ENCODE measurements at places on chromosomes 5 and 9.
A peak's percentile ranks its signal among the peaks of the same experiment; 100 is the strongest.

- DNase-seq = no peak
Measured at GRCh38 chr9:129863059-129863690, 27.9 kb downstream of the USP20 start.

DNA sequence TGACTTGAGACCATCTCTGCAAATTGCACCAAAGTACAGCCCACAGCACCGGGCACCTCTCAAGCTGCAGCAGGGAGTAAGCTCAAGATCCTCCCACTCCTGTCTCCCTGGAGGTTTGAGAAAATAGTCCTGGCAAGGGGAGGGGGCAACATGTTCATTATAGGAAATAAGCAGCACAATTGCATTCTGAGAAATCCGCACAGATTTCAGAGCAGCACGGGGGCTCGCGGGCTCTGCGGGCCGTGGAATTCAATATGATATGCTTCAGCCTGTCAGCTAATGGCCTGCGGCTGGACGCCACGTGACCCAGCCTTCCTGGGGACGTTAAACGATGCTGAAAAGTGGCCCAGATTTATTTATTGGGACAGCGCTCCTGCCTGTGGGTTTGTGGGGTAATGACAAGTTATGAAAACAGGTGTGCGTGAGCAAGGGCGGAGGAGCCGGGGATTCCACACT lies 156.4 kb downstream of the DAB2IP start:
- DNase-seq = no peak

GRCh38 chr5:172740428-172741205 lies 30.4 kb downstream of the DUSP1 start:
- peak; percentile 71 for DNase-seq

- no peak for DNase-seq
Measured at GRCh38 chr9:35609001-35609819, 4.1 kb downstream of the TESK1 start.

GRCh38 chr5:16082053-16082452 lies 97.5 kb downstream of the MARCHF11 start:
- DNase-seq = no peak

DNA sequence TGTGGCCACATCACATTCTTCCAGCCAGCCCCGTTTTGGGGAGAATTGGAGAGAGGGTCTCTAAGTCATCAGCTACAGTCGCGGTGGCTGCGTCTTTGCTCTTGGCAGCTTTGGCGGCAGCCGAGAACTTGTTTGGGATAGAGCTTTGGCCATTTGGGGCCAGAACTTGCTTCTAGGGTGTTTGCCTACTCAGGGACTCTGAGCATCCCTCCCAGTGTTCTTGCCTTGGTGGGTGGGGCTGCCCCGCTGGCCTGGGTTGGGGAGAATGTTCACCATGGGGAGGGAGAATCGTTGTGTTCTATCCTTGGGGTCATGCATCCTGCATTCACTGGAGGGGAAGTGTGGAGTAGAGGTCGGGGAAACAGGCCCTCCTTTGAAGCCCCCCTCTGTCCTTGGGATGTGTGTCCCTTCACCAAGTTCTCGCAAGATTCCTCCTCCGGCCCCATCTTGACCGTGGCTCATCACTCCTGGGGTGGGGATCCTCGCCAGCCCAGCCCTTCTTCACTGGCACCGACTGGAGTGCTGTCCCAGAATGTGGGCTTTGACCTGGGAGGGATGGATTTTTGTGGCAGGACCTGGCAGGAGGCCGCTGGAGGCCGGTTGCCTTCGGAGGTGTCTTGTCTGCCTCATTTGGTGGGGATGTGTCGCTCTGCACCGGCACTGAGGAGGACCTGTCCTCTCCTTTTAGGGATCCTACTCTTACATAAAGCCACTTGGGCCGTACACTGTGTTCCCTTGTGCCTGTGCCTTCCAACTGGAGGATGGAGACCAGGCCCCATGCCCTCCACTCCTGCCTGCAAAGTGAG lies 3.5 kb downstream of the PHF2 start:
- no peak for DNase-seq

- no peak for DNase-seq
Measured at GRCh38 chr5:175202463-175203068, 241.4 kb downstream of the DRD1 start.

DNA sequence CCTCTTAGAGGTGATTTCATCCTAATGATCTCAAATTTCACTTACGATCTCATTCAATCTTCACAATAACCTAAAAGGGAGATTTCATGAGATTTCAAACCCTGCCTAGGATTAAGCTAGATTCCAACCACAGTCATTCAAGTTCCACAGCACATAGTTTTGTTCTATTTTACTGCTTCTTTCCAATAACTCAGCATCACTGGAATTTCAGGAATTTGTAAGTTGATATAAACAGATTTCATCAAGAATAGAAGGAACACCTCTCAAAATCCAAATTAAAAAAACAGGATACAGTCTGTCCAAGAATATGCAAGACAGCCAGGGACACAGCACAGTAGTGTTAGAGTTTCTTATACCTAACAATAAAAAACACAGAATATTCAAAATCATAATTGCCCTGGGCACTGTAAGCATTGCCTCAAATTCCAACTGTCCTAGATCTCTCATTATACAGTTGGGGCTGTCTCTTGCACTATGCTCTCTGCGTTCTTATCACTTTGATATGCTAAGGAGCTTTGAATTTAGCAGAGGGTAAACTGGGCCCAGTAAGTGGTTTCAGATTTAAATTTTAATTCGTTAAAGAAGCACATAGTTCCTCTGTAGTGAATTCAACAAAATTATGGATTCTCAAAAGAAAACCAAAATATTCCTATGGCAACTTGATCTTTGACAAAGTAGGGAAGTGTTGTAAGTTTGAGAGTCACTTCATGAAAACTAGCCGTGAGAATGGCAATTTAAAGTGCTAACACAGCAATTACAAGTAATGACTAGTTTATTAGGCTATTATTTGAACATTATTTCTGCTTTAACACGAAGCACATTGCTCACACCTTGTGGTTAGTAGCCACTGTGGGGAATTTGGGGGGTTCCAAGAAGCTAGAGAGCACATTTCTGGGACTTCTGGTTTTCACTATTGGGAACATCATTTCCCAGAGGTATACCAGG lies 478.6 kb upstream of the C9orf72 start:
- DNase-seq = no peak

DNA sequence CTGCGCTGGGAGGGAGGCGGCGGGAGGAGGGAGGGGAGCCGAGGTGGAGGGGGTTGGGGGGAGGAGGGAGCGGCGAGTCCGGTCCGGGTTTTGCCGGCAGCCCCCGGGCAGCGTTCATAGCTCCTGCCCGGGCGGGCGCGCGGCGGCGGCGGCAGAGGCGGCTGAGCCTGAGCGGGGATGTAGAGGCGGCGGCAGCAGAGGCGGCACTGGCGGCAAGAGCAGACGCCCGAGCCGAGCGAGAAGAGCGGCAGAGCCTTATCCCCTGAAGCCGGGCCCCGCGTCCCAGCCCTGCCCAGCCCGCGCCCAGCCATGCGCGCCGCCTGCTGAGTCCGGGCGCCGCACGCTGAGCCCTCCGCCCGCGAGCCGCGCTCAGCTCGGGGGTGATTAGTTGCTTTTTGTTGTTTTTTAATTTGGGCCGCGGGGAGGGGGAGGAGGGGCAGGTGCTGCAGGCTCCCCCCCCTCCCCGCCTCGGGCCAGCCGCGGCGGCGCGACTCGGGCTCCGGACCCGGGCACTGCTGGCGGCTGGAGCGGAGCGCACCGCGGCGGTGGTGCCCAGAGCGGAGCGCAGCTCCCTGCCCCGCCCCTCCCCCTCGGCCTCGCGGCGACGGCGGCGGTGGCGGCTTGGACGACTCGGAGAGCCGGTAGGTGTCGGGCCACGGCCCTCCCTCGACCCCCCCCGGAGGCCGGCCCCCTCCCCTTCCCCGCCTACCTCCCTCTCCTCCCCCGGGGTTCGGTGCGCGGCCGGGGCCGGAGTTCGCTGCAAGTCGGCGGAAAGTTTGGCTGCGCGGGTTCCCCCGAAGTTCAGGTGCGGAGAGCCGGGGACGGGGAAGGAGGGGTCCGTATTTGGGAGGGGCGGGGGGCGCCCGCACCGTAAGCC lies at the start of gene CXXC5:
Gene CXXC5 (plus strand): TSS at position 145 of the 877 bp plus-strand sequence. CDS start 32,175 bp downstream, outside the sequence.
- no peak for DNase-seq

DNA sequence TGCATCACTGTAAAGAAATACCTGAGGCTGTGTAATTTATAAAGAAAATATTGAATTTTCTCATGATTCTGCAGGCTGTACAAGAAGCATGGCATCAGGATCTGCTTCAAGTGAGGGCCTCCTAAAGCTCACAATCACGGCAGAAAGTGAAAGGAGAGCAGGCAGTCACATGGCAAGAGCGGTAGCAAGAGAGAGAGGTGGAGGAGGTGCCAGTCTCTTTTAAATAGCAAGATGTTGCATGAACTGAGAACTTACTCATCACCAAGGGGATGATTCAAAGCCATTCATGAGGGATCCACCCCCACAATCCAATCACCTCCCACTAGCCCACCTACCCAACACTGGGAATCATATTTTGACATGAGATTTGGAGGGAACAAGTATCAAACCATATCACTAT lies 184.5 kb upstream of the PAPPA start:
- no peak for DNase-seq

DNA sequence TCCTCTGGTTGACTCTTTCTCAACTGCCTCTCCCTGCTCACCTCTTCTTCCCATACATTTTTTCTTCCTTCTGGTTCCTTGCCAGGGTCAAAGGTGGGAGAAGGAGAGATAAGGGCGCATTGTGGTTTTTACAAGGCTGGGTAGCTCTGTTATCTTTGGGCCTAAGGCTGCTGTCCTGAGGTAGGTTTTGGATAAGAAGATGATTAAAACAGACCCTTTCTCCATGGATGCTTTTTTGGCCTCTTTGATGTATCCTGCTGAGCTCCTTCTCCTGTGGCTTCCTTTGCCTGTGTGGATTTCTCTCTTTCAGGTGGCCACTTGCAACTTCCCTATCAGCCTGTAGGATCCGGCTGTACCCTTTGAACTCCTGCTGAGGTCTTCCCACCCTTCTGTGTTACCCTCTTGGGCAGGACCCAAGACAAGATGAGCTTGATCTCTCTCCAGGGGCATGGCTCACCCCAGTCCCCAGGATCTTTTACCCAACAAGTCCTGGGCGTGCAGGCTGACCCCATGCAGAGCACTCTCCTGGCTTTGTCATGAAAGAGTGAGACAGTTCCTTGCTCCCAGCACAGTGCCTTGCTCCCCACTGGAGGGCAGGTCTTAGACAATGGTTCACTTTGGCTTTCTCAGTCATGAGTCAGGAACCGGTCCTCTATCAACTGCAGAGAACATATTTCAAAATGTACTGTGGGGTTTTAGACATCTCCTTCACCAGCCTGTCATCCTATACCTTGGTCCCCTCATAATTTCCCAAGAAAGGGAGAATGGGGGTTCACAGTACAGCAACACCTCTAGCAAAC lies 197.9 kb downstream of the TLE4 start:
- no peak for DNase-seq

- DNase-seq = no peak
Measured at GRCh38 chr9:109904666-109905065, 124.7 kb downstream of the PALM2AKAP2 start.

- DNase-seq = no peak
Measured at GRCh38 chr5:169185626-169186025, 115.3 kb downstream of the SLIT3 start.

GRCh38 chr5:172806897-172807672 lies 27.0 kb upstream of the ERGIC1 start:
- DNase-seq = peak; percentile 84

GRCh38 chr9:121268851-121269641 lies 1.1 kb downstream of the GSN start:
- DNase-seq = peak; percentile 86

GRCh38 chr9:4433379-4433778 lies 56.9 kb upstream of the SLC1A1 start:
- DNase-seq = no peak

GRCh38 chr5:137478043-137478442 lies 21.1 kb downstream of the SPOCK1 start:
- no peak for DNase-seq

GRCh38 chr9:70923961-70924360 lies 197.5 kb downstream of the TRPM3 start:
- DNase-seq = no peak

DNA sequence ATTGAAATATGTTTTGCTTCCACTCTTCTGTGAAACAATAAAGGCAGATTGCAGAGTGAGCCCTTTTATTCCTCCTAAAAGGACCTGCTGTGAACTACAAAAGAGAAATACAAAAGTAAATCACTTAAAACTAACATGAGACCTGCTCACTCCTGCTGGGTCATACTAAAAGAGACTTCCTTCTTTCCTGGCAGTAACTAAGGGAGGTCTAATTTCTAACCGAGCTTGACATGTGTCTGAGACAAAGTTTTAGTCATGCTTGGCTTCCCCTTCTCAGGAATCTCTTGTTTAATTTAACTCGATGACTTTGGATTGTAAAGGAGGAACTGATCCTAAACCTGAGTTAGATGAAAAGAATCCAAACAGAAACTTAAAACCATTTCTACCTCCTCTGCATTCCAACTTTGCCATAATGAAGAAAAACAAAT lies 86.4 kb upstream of the CDH6 start:
- no peak for DNase-seq

DNA sequence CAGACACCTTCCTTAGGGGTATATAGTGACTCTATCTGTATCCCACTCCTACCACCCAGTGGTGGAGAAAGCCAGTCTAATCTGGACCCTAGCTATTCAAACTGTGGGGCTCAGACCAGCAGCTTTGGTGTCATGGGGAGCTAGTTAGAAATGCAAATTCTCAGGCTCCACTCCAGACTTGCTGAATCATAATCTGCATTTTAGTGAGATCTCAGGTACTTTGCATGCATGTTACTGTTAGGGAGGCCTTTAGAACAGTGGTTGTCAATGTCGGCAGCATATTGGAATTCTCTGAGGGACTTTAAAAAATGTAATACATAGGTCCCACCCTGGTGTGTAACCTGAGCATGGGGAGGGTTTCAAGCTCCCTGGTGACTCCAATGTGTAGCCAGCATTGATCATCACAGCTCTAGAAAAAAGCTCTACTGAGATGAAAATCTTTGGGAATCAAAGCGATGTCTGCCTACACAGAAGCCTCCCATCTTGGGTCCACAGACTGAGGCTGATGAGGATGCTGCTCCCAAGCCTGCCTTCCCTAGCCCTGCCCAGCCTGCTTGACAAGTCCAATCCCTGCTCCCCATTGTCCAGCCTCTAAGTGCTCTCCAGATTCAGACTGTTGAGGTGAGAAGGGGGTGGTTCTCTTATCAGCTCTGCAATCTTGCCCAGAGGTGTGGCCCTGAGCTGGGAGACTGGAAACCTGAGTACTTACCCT lies 11.9 kb upstream of the GM2A start:
- no peak for DNase-seq

- DNase-seq = no peak
Measured at GRCh38 chr5:169521366-169521983, 62.1 kb upstream of the SPDL1 start.

- DNase-seq = no peak
Measured at GRCh38 chr9:18811171-18811570, 221.8 kb downstream of the SAXO1 start.

- no peak for DNase-seq
Measured at GRCh38 chr9:18324928-18325745, 148.8 kb upstream of the ADAMTSL1 start.

DNA sequence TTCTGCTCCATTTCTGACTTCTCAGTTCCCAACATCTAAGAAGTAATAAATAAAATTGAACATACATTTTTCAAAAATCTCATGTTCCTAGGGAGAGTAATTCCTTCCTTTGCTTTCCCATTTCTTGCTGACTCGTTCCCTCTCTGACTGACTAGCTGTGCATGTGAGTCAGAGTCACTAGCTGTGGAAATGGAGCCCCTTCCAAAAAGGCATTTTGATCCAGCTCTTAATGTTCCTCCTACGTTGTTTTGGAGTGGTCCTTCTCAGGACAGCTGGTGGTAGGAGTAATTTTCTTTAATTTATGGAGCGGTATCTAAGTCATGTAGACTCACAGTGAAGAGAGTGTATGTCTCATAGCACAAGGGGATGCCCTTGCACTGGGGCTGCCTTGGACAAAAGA lies 460.2 kb downstream of the GADD45G start:
- no peak for DNase-seq

- DNase-seq = no peak
Measured at GRCh38 chr5:131250751-131251475, 12.9 kb upstream of the CDC42SE2 start.

All from ascending aorta (tissue), 2 donors.